GM12878 (cell line): ENCODE measurements at places on chromosomes 5 and 9. TPM values are rescaled to one million over a fixed set of nuclear protein-coding genes. Genes with fewer than 3 reads are reported as not detected.
A peak's percentile ranks its signal among the peaks of the same experiment; 100 is the strongest.

The PCDHA1 gene
- total RNA-seq = not detected in 2 replicates

The PELO gene
- total RNA-seq = 7.7 and 9.8 TPM in 2 replicates

The LMBRD2 gene
- 6.2 and 8.2 TPM in 2 replicates for total RNA-seq

The LECT2 gene
- total RNA-seq = not detected in 2 replicates

The ZNF189 gene
- total RNA-seq = 8.7 and 9.6 TPM in 2 replicates

The CCDC171 gene
- total RNA-seq = 2.1 and 4.0 TPM in 2 replicates

The F12 gene
- total RNA-seq = 5.8 and 7.1 TPM in 2 replicates

The GOLM1 gene
- 18.7 and 19.0 TPM in 2 replicates for total RNA-seq

The C5orf58 gene
- not detected in 2 replicates for total RNA-seq

The EPB41L4A gene
- total RNA-seq = 0.28 and 1.3 TPM in 2 replicates

The IRX2 gene
- total RNA-seq = not detected in 2 replicates

The ROPN1L gene
- total RNA-seq = 0.38 TPM in 1 of 2 replicates, not detected in the other

The LCN10 gene
- 0.21 and 0.51 TPM in 2 replicates for total RNA-seq

- DNase-seq = no peak
Measured at GRCh38 chr5:79077680-79078365, 8.3 kb downstream of the BHMT2 start.

DNA sequence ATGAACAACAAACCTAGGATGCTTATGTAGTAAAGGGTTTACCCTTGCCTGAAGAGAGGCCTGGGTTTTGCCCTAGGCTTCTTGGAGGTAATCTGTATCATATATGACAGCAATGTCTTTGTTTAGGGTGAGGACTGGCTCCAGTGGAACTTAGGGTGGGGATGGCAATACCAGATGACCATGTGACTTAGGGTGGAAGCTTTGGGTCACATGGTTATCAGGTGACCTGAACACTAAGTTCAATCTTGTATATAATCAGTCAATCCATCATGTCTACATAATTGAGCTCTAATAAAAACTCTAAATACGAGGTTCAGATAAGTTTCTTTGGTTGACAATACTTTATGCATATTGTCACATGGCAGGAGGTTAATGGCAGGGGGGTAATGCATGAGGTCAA is 10.6 kb upstream of the PPP2R2B start:
- no peak for DNase-seq

- DNase-seq = no peak
Measured at GRCh38 chr9:89883401-89884341, 278.9 kb downstream of the GADD45G start.

- DNase-seq = no peak
Measured at GRCh38 chr9:74663439-74663838, 166.3 kb downstream of the RORB start.

- no peak for DNase-seq
Measured at GRCh38 chr5:128035689-128036088, 47.9 kb upstream of the SLC12A2 start.

GRCh38 chr9:120970244-120970643 is 43.6 kb upstream of the TRAF1 start:
- no peak for DNase-seq

GRCh38 chr9:93464395-93464794 is 11.0 kb upstream of the FAM120AOS start:
- DNase-seq = no peak

- DNase-seq = no peak
Measured at GRCh38 chr9:79986437-79986836, 414.7 kb downstream of the TLE4 start.

DNA sequence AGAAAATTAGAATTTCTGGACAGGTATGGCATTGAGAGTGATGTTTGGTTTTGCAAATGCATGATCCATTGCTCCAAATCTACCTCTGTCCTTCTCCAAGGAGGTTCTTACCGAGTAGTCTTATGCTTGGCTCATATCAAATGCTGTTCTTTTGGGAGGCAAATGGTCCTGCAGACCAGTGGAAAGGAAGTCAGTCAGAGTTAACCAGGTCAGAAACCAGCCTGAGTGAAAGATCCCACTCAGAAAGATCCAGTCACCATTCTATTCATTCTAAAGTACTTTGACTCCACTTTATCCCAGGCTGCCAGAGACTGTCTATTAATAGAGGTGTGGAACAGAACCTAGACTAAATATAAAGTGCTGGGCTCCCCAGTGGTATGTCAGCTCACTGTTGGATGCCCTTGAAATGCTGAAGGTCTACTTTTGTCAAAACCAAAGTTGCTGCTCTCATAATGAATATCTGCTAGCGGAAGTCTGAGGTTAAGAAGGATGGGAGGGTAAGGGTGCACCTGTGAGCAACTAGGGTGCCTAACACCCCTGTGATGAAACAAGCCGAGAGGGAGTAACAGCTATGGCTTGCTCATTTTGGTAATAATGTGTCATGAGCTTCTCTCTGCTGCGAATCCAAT is 302.2 kb downstream of the ZNF608 start:
- peak; percentile 59 for DNase-seq

- DNase-seq = no peak
Measured at GRCh38 chr5:126284977-126285696, 138.1 kb upstream of the GRAMD2B start.

DNA sequence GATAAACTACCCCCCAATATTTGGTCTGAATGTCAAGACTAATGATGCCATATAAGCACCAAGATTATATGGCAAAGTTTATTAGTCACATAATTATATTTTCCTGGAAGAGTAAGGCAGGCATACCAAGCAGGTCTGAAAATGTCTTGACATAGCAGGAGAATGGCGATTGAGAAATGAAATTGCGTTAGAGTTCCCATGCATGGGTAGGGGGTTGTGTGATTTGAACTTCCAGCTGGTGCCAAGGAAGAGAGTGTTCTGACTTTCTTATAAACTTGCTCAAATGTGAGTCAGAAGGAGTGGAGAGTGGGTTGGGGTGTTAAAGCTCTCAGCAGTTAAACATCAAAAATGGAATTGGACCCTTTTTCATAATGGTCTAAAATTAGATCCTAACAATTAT is 1200.6 kb upstream of the ACO1 start:
- DNase-seq = no peak

DNA sequence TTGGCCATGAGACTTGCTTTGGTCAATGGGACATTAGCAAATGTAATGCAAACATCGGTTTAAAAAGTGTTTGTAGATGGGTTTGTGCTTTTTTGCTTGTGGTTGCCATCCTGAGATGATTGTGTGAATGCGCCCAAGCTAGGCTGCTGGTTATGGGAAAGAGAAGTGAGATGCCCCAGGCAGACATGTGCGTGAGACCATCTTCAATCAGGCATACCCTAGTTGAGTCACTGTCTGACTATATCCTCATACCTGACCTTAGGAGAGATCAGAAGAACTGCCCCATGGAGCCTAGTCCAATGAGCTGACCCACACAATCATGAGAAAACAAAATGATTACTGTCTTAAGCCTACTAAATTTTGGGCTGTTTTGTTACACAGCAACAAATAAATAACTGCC is 36.8 kb upstream of the ZNF608 start:
- no peak for DNase-seq

DNA sequence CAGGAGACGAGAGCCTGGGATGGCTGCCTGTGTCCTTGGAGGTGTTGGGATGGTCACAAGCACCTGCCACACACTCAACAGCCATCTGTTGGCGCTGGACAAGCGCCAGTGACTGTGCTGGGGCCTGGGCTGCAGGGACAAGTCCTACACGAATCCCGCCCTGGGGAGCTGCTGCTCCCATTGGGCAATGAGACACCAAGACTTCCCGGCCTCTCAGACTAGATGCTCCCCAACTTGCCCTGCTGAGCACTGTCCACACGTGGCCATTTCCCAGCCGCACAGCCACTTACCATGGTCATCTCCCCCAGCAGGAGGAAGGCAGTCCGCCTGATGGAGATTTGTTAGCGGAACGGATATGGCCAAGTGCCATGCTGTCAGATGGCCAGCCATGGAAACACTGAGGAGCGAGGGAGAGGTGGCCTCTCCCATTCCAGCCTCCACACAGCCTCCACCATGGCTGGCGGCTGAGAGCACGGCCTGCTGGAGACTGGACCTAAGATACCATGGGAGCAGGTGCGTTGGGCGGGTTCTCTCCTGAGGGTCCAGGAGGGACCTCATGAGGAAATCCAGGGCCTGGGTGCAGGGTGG is 43.9 kb downstream of the PRRT1B start:
- no peak for DNase-seq

- DNase-seq = no peak
Measured at GRCh38 chr5:133367071-133367786, 245.1 kb downstream of the FSTL4 start.

GRCh38 chr5:91839721-91840120 is 456.6 kb upstream of the ARRDC3 start:
- DNase-seq = no peak

GRCh38 chr5:143245929-143246561 is 157.4 kb downstream of the NR3C1 start:
- no peak for DNase-seq

- no peak for DNase-seq
Measured at GRCh38 chr5:175464942-175465233, 13.5 kb upstream of the SFXN1 start.

DNA sequence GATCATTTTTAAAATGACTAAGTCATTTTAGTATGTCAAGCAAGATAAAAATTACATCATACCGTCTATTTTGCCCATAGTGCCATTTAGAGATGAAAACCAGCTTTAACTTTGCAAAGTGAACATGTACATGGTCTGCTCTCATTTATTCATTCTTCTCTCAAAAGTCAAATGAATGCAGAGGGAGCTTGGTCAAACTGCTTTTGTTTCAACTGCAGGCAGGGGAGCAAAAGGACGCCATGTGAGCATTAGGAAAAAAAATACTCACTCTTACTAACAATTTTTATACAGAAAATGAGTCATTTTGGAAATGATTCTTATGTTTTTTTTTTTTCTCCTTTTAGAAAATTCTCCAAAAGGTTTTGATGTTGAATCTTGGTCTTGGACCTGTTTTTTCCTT is 15.7 kb downstream of the SCGB3A1 start:
- no peak for DNase-seq

DNA sequence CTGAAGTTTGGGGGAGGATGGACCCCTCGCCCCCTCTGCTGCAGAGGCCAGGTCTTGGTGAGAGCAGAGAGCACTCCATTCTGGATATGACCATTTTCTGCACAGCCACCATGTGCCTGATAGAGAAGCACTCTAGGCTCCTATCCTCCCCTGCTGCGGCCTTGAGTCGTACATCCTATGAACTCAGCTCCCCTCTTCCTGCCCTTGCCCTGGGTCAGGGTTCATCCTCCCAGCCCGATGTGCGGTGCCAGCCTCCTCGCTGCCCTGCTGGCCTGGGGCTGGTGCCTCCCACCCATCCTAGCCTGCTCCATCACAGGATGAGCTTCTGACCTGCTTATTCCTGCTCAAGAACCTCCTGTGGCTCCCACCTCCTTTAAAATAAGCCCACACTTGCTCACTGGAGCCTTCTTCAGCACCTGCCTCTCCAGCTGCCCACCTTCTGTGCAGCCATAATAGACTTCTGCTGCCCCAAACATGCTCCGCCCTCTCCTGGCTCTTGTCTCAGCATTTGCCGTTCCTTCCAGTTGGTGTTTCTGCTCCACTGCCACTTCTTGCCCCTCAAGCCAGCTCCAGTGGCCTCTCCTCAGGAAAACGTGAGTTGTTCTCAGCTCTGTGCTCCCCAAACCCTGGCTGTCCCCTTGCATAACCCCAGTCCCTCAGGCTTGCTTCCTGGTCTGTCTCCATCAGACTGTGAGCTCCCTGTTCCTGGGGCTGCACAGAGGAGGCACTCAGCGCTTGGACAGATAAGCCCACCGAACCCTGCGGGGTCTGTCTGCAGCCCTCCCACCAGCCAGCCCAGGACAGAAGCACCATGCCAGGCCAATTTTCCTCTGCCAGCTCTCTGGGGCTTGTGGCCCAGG is 22.3 kb upstream of the TTLL11 start:
- no peak for DNase-seq

GRCh38 chr5:159786201-159786600 is 130.1 kb upstream of the ADRA1B start:
- DNase-seq = no peak

GRCh38 chr9:34545497-34545896 is 22.7 kb upstream of the ENHO start:
- DNase-seq = no peak

DNA sequence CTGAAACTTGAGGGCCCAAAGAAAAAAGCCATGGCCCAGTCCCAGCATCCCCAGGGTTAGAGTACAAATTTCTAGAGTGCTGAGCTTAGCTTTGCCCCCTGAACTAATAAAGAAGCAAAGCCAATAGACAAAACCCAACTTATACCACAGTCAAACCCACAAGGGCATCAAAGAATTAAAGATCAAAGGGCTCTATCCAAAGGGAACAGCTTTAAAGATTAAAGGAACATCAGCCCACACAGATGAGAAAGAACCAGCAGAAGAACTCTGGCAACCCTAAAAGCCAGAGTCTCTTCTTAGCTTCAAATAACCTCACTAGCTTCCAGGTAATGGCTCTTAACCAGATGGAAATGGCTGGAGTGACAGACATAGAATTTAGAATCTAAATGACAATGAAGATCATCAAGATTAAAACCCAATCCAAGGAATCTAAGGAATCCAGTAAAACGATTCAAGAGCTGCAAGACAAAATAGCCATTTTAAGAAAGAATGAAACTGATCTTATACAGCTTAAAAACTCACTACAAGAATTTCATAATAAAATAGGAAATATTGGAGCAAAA is 93.9 kb downstream of the YIPF5 start:
- no peak for DNase-seq

- DNase-seq = no peak
Measured at GRCh38 chr9:4207123-4207875, 92.6 kb downstream of the GLIS3 start.

DNA sequence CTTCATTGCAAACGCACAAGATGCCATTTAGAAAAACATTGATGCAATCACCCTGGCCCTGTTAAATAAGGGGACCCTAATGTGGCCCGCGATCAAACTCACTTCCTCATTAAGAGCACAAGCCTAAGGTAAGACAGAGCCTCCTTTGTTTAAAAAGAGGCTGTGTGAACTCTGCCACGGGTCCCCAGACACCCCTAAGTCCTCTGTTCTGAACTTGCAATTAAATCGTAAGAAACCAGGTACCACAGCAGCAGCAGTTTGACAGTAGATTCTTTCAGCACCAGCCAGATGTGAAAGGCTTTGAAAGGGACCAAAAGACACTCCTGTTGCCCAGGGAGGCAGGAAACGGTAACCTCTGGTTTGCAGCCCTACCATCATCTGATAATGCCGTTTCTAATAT is 346.3 kb downstream of the TMEM167A start:
- no peak for DNase-seq

- DNase-seq = no peak
Measured at GRCh38 chr5:21184581-21184980, 1196.6 kb upstream of the CDH18 start.

DNA sequence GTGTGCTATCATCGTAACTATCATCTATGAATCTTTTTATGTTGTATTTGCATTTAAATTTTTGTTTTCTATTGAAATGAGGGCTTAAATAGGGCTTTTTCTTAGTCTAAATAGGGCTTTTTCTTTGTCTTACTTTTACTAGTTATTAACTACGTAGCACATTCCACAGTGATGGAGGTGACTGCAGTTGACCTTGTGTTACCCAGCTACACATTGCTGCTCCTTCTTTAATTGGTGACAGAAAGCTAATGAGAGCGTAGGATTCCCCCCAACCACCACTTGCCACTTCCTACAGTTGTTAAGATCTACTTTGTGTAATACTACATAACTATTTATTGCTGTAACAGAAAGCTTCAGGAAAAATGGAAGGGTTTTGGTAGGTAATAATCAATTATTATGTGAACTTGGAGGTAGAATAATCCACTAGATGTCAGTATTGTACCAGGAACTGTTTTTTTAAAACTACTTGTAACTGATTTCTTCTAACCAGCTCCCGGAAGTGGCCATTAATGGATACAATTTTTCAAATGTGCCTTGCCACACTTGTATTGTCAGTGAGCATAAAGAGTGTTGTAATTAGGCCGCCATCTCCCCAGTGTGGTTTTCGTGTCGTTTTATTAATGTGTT is 18.0 kb downstream of the MTRR start:
- no peak for DNase-seq
